Fibroblast of lung (primary cell): ENCODE measurements at places on chromosomes 7 and 10. TPM values are rescaled to one million over a fixed set of nuclear protein-coding genes. Genes with fewer than 3 reads are reported as not detected.

DNA sequence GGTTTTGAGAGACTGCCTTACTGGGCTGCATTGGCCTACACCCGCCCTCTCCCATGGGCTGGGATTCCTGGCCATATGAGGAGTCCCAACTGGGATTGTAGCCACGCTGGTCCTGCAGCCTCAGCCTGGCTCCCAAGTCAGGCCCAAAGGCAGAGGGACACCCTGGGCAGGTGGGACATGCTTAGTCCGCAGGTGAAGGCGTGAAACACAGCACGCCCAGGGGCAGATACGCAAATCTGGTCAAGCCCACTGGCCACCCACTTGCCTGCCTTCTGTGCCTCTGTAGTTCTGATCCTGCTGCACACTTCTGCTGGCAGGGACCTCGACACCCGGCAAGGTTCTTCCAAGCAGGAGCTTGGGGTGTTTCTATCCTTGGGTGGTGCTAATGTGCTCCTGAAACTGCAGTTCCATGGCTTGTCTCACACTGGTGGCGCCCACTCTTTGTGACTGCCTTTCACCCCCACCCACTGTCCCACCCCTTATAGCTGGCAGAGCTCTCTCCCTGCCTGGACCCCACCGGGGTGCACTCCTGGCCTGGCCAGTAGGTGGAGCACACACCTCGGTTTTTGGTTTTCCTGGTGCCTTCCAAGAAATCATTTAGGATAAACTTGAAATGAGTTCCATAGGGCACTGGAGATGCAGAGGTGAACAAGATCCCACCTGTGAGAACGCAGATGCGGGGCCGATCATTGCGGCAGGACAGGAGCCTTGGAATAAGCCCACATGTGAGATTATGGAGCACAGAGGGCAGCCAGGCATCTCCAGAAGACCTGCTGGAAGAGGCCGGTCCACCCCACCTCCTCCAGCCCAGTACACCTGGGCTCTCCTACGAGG is 47.9 kb downstream of the MKI67 start:
- DNase-seq, result peak; percentile 51

DNA sequence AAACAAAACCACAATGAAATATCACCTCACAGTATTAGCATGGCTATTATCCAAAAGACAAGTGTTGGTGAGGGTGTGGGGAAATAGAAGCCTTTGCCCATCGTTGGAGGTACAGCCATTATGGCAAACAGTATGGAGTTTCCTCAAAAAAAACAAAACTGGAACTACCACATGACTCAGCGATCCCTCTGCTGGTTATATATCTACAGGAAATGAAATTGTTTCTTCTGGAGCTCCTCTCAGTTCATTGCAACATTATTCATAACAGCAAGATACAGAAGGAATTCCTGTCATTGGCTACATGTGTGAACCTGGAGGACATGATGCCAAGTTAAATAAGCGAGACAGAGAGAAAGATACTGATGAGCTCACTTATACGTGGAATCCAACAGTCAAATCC is 2.4 kb upstream of the UBE3C start:
- DNase-seq, result peak; percentile 82

The ZNF239 gene
- total RNA-seq, result 6.2 and 7.8 TPM in 2 replicates

The TMEM213 gene
- total RNA-seq, result not detected in 2 replicates

The EN2 gene
- under 0.01 TPM in 1 of 2 replicates, not detected in the other for total RNA-seq

DNA sequence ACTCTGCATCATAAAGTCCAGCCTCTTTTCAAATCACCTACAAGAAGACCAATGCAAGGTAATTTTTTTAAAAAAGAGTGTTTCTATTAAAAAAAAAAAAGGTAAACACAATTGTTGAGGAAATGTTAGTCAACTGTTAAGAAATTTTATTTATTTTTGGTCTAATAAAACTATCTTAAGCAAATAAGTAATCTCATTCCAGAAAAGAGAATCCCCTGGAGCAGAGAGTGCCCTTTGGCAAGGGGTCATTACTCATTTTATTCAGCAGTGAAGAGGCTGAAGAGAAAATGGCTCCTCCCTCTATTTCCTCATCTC is 63.4 kb upstream of the GSDME start:
- DNase-seq, result no peak

The MMRN2 gene
- 0.77 and 2.1 TPM in 2 replicates for total RNA-seq

- DNase-seq, result peak; percentile 16
Observed at GRCh38 chr10:28181478-28182096, 121.3 kb downstream of the MPP7 start.

The LIPK gene
- not detected in 2 replicates for total RNA-seq

GRCh38 chr10:12208460-12208859 is 12.5 kb downstream of the CDC123 start:
- no peak for DNase-seq

DNA sequence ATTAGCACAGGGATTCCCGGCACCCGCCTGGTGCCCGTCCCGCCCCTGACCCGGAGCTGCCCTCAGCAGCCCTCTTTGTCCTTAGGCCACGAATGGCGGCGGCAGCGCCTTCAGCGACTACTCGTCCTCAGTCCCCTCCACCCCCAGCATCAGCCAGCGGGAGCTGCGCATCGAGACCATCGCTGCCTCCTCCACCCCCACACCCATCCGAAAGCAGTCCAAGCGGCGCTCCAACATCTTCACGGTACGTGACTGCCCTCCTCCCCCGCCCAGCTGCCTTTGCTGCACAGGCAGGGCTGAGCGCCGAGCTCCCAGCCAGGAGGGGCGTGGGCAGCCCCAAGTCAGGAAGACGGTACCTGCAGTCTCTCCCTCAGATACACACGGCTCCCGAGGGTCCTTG is 33.6 kb downstream of the AGAP3 start:
- DNase-seq, result no peak

DNA sequence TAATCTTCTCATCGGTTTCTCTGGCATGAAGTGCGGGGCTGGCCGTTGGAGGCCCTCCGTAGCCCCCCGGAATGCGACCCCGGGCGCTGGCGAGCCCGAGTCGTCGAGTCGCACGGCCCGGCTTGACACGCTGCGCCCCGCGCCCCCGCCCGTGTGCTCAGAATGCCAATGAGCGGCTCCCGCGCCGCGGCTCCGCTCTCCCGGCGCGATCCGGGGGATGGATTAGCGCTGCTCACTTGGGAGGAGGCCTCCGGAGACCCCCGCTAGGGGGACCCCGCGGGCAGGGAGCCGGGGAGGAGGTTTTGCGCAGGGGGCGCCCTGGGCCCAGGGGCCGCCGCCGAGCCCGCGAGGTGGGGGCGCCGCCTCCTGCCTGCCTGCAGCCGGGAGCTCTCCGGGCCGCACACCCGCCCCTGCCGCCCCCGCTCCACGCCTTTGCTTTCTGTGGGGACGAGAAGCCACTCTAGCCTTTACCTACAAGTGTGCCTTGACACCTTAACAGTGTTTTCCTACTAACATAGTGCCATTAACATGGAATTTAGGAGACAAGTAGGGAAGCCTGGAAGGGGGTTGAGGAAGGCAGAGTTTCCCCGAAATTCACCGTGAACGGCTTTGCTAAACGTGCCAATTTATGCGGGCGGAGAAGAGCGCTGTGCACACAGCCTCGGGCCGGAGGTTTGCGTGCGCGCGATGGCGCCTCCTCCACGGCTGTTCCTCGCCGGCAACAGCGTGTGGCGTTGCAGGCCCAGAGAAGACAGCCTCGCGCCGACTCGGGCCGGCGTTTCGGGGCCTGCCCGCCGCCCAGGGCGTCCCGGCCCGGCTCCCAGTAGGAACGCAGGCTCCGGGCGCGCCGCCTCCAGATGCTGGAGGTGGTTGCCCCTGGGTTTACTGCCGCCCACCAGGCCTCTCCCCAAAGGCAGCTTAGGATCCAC is 7.1 kb downstream of the SHH start:
- peak; percentile 74 for DNase-seq

GRCh38 chr10:27481486-27481885 is 22.6 kb upstream of the RAB18 start:
- no peak for DNase-seq

DNA sequence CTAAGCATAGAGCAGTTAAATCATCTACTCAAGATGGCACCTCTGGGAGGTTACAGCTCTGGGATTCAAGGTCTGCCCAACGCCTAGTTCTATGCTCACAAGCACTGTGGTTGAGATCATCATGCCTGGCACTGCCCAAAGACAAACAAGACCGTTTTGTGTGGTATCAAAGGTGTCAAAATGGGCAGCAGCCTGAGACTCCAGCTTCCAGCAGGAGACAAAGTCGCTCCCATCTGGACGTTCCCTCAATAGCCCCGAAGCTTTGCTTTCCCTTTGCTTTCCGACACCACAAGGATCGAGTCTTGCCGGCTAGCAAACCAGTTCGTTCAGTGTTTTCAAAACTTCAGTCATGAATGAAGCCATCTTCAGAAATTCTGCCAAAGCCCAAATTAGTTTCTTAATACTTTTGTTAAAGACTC is 5.1 kb downstream of the HABP2 start:
- DNase-seq, result no peak

- no peak for DNase-seq
Observed at GRCh38 chr7:40611095-40611871, 476.5 kb downstream of the SUGCT start.

- peak; percentile 77 for DNase-seq
Observed at GRCh38 chr10:17074541-17074847, 55.1 kb downstream of the CUBN start.

DNA sequence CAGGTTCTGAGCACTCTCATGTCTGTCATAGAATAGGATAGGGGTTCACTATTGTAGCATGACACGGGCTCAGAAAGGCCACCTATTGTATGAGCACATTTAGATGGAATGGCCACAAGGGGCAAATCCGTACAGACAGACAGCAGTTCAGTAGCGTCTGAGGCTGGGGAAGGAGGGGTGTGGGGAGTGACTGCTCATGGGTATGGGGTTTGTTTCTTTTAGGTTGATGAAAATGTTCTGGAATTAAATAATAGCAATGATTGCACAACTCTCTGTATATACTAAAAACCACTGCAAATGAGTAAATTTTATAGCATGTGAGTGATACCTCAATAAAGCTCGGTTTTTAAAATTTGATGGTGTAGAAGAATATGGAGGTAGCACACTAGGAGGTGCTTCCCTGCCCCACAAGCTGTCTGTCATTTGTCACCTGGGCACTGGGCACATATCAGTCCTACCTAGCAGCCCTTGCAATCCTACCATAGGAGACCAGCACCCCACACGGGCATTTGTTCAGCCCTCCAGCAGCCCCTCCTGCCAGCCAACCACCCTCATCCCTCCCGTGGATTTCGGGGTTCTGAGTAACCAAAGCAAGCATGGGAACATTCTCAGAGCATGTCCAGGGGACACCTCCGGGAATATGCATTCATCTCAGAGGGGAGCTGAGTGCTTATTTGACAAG is 35.2 kb downstream of the KCNMA1 start:
- no peak for DNase-seq

DNA sequence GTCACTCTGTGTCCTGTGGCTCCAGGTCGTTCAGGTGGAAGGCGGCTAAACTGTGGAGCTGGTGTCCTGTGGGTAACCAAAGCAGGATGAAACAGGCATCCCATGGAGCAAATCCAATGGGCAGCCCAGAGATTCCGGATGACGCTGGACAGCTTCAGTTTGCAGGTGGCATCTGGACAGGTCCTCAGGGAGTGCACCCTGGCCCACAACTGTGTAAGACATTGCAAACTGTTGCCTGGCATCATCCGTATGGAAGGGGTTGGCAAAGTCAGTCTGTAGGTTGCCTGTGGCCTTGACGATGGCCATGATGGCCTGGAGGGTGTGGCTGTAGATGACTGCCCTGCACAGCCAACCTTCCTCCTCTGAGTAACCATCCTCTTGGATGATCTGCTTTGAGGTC is 35.5 kb downstream of the RPS24 start:
- DNase-seq, result no peak

DNA sequence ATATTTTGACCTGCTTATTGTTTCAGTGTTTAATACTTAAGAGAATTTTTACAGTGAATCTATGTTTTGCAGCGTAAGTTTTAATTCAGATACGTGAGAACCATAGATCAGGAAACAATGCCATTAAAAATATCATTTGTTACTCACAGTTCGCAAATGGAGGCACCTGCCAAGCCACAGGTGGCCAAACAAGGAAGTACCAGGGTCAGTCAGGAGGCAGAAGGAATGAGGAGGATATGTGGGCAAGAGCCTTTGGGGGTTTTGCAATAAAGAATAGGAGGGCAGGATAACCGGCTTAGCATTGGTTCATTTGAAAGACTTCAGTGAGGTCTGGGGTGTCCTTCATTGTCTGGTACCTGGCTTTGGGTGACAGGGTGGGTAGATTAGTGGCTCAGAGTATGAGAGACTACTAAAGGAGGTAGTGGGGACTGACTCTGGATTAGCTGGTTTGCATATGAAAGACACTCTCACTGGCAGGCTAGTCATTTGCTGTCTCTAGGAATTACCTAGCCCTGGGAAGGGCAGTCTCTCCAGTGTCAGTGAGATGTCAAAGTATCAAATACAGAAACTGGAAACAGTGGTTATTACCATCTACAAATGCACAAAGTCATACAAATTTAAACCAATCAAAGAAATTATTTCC is 132.2 kb upstream of the CAV2 start:
- no peak for DNase-seq

The NFE2L3 gene
- total RNA-seq, result 5.4 and 9.1 TPM in 2 replicates

The FGFR2 gene
- total RNA-seq, result under 0.01 and 0.17 TPM in 2 replicates

DNA sequence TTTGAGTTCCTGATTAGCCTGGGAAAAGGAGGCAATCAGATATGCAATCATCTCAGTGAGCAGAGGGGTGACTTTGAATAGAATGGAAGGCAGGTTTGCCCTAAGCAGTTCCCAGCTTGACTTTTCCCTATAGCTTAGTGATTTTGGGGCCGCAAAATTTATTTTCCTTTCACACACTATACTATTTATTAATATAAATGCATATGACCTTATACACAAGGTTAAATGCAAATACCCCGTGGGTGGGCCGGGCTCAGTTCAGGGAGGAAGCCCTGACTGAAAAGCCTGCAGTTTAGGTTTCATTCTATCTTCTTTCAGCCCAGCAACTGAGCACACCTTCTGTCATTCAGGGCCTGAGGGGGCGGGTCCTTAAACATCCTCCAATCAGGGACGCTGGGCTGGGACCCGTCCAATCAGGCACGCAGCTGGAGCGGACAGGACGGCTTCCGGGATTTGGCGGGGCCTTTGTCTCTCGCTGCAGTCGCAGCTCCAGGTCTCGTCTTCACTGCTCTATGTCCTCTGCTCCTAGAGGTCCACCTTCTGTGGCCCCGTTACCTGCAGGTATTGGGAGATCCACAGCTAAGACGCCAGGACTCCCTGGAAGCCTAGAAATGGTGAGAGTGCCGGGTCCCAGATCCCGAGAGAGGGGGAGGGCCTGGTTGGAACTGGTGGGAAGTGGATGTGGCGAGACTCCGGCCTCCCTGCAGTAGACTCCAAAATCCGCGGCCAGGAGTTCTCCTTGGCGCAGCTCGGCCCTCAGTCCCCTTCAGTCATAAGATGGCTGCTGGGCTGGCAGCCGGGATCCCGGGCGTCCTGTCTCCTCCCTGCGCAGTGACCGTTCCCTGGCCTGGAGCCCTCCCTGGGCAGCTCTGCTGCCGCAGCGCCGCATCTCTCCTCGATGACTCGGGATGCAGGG is at the start of gene ZNF273:
TSS of gene ZNF273 (plus strand) at position 468 of the 916 bp plus-strand sequence. CDS start at position 513, 45 bp downstream.
- peak; percentile 87 for DNase-seq

- DNase-seq, result peak; percentile 95
Observed at GRCh38 chr7:116776610-116777289, 85.6 kb upstream of the CAPZA2 start.

DNA sequence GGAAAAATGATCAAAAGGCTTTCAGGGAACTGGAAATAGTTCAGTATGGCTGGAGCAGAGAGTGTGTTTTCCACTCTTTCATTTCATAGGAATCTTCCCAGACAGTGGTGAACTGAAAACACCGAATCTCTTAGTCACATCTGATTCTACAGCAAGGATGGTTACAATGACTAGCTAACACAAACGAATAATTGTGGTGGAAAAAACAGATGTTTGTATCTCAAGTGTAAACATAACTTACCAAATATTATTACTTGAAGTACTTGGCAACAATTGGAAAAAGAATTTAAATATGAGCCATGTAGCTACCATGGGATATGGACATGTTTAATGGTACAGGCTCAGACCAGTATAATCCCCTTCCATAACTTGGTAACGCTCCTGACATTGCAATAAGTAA is 21.1 kb upstream of the BPGM start:
- DNase-seq, result peak; percentile 86

GRCh38 chr7:152884321-152884720 is 124.8 kb downstream of the ACTR3B start:
- no peak for DNase-seq
